SHP77 treated with DMSO at 0.1 percent for 48 hours (cell line): ENCODE measurements at places on chromosomes 1 and 21.
A peak's percentile ranks its signal among the peaks of the same experiment; 100 is the strongest.

DNA sequence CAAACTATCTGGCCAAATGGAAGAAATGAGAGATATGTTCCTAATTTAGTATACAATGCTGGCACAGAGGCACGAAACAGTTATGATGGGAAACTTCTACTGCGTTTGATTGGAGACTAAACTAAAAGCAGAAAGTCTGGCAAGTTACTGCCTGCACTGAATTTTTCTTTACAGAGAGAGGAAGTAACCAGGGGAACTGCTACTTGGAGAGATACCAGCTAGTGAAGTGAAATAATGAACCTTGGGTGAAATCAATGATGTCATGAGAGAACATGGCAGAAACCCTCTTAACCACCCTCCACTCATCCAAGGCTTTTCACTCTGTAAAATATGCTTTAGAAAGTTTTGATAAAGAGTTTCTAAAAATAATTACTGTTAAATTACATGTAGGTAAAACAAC lies 29.3 kb downstream of the NIBAN1 start:
- no peak for DNase-seq

GRCh38 chr1:28887419-28887834 lies 26.9 kb upstream of the EPB41 start:
- no peak for DNase-seq

GRCh38 chr1:45490121-45490625 lies 790 bp downstream of the TESK2 start:
- no peak for DNase-seq

- no peak for DNase-seq
Measured at GRCh38 chr1:206947255-206947654, 989 bp upstream of the PIGR start.

GRCh38 chr21:24076179-24076578 lies 1531.1 kb downstream of the MRPL39 start:
- no peak for DNase-seq

DNA sequence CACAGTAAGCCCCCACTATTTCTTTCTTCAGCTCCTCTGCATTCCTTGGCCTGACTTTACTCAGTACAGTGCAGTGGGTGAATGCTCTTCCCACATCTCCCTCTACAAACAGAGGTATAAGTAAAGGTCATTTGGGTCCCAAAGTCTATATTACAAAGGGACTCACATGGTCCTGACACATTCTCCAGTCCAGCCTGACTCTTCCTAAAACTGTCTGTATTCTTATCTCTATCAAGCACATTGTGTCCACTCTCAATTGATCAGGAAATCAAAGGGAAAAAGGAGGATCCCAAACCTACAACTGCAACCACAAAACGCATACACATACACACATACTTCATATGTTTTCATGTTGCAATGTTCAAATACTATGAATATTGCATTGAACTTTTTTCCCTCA lies 49.4 kb downstream of the FRRS1 start:
- DNase-seq: no peak

DNA sequence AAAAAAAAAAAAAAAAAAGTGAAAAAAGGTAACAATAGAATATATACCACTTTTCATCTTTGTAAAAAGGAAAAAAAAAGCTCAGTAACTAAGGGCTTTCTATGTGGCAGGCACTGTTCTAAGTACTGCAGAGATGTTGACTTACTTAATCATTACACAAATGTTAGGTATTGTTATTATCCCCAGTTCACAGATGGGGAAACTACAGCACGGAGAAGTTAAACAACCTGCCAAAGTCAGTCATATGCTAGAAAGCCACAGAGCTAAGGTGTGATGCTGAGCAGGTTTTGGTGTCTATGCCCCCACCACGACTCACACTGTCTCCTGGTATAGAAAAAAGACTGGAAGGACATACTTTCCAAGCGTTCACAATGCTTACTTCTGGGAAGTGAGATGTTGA lies 6.6 kb upstream of the PNRC2 start:
- no peak for DNase-seq

DNA sequence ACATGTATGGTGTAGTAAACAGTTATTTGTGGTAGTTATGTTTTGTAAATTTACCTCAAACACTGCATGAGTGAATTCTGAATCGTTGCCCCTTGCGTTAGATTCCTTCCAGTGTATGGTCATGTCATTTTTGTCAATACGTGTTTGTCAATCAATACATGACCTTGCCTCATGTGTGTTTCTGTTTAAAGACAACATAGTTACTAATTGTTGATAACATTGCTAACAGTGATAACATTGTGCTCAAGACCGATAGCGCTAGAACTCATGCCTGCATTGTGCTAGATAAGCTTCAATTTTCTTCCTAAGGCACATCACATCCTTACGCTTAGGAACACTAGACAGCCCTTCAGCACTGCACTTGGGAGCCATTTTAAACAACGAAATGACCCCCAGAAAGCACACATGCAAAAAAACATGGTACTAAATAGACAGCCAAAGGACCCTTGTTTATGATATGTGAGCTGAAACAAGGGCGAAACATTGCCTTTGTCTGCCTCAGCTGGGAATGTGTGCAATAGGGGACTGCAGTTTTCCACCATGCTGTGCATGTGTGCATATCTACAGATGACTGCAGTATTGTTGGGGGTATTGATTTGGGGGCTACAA lies 37.3 kb downstream of the MRPS6 start:
- no peak for DNase-seq

DNA sequence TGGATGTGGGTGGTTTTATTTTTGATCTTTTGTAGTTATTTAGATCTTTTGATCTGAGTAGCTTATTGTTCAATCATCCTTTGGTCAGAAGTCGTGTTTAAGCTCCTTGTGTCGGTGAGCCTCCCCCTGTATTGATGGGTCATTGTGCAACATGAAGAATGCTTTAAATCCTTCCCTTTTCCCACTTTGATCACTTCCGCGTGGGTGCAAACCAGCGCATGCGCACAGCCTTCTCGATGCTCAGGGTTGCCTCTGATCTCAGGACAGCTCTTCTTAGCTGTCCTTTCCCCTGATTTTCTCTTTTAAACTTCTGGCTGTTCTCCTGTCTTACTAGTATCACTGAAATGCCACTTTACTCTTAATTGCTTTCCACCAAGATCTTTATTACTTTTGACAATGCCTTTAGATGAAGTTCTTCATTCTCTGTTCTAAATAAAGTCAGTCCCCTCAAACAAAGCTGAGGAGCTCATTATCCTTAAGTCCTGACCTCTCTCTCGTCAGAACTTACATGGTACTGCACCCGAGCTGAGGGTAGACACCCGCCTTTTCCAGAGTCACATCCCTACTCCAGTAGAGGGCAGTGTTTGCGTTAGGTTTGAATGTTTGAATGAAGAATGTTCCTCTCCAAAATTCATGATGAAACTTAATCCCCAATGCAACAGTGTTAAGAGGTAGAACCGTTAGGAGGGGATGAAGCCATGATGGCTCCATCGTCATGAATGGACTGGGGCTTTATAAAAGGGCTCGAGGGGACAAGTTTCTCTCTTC lies 547.9 kb upstream of the TMPRSS15 start:
- DNase-seq: no peak

DNA sequence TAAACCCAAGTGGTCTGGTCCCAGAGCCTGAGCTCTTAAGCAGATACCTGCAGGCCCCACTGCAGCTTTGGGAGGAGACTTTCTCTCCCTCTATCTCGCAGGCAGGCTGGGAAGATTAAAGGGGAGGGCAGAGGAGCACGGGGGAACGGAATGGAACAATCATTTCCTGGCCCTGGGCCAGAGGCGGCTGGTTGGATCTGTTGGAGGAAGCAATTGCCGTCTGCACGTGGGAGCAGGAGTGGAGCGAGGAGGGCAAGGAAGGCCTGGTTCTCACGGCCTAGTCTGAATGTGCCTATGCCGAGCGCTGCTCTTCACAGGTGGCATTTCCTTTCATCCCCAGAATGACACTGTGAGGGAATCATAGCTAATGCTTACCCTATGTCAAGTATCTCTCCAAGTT lies 23.7 kb downstream of the NKAIN1 start:
- DNase-seq: peak; percentile 44

DNA sequence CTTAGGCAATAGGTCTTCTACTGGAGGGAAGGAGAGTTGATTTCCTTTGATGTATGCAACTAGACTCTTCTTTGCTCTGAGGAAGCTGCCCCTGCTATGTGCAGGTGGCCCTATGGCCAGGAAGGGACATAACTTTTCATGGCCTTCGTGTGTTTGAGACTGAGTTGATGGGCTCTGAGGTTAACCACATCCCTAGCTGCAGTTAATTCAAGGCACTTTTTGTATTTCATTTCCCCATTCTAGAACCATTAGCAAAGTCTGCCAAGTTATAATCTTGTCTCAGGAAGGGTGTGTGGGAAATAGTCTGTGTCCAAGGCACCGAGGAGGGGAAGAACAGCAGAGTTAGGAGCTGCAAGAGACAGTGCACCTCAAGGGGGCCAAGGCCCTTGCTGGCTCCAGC lies 2.5 kb downstream of the FCRL4 start:
- DNase-seq: no peak

GRCh38 chr1:4292861-4293260 lies 361.5 kb upstream of the AJAP1 start:
- DNase-seq: no peak

DNA sequence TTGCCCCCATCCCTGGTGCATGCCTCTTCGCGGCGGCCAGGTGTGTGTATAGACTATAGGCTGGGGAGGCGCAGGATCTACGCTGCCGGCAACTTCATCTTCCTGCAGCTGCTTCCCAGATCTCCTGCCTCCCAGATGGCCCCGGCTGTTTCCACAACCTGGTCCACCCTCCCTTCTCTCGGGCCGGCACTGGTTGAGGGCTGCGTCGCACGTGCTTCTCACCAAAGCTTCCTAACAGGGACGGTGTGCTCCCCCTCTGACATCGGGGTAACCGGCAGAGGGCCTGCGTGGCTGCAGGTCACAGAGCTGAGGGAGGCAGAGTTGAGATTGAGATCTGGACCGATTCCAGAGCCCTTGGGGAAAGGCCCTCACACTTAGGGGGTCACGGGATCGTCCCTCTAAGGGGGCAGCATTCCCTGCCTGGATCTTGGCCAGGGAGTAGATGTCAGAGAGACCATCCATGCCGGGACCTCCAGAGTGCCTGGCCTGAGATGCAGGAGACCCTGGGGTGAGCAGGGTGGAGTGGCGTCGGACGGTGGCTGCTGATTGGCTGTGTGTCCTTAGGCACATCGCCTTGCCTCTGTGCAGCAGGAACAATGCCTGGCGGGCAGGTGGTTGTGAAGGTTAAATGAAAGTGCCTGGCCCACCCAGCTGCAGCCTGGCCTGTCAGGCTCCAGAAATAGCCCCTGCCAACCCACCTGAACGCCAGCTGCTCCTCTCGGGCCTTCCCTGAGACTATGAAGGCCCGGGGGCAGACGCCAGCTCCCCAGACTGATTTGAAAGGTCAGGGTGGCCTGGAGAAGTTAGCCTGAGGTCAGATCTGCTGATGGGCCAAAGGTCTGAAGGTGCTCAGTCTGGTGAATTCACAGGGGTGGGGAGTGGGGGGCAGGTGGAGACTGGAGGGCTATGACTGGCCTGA lies 6.1 kb upstream of the MASP2 start:
- DNase-seq: peak; percentile 61

DNA sequence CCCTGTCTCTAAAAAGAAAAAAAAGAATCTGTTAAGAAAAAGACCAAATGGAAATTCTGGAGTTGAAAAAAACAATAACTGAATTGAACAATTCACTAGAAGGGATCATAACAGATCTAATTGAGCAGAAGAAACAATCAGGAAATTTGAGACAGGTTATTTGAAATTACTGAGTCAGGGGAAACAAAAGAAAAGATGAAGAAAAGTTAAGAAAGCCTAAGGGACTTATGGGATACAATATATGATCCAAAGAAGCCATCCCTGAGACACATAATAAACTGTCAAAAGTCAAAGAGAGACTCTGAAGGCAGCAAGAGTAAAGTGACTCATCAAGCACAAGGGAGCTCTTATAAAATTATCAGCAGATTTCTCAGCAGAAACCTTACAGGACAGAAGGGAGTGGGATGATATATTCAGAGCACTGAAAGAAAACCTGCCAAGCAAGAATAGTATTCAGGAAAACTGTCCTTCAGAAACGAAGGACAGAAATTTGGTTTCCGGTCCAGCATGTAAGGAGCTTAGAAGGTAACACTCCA lies 44.5 kb downstream of the SLC2A1 start:
- no peak for DNase-seq

DNA sequence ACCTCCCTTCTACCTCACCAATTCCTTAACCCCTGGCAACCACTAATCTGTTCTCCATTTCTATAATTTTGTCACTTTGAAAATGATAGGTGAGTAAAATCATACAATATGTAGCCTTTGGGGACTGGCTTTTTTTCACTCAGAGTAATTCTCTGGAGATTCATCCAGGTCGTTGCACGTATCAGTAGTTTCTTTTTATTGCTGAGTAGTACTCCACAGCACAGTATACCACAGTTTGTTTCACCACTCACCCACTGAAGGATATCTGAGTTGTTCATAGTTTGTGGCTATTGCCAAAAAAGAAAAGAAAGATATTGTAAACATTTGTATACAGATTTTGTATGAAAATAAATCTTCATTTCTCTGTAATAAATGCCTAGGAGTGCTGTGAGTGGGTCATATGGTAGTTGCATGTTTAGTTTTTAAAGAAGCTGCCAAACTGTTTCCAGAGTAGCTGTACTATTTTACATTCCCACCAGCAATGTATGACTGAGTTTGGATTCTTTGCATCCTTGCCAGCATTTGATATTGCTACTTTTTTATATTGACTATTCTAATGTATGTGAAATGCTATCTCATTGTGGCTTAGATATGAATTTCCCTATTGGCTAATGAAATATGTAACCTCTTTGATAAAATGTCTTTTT lies 3.7 kb downstream of the CHD1L start:
- DNase-seq: no peak

DNA sequence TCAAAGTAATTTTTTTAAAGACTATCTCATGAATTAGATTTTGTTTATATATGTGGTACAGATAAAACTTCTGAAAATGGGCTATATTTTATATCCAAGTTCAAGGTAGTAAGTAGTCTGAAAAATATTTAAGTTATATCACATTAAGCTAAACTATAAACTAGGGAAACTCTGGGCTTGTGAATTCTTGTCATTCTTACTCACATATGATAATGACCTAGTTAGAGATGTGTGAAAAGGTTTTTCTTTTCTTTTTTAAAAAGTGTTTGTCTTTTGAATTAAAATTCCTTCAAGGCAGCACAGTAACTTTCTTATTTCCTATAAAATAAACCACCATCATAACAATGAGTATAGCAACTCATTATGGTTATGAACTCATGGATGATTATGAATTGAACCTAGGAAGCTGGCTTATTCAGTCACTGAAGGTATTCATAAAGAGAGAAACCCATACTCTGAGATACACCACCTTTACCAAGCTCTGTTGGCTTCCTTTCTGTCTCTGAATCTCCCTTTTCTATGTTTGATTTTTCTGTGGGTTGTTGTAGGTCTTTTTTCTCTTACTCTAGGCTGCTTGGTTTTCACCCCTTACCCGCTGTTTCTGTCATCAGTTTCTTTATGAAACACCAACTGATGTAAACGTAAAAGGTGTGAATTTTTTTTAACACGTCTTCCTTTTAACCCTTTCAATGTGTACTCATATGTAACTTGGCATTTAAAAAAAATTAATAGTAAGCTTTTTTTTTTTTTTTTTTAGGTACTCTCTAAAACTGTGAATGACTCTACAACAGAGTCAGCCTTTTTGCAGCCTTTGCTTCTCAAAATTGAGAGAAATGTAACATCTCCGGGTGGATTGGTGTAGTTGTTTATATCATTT lies 25.2 kb downstream of the IL12RB2 start:
- DNase-seq: no peak
